ENCODE measurements at places on chromosomes 7 and 10. TPM values are rescaled to one million over a fixed set of nuclear protein-coding genes. Genes with fewer than 3 reads are reported as not detected.

- peaks cover 26% of the 10 kb centered on the region for H3K4me1 ChIP-seq
- H3K36me3 ChIP-seq = no peaks in the 10 kb centered on the region
- H3K27ac ChIP-seq = no peak overlapping the region
- DNase-seq = no peak
- H3K4me3 ChIP-seq = no peak overlapping the region
- H3K27me3 ChIP-seq = no peaks in the 10 kb centered on the region
Observed at GRCh38 chr10:112964482-112964881, 14.4 kb downstream of the TCF7L2 start.

CXCL12 gene
- total RNA-seq = 1.4 TPM

SH2D4B gene
- total RNA-seq = not detected

PTPRN2 gene
- 0.51 TPM for total RNA-seq

DNA sequence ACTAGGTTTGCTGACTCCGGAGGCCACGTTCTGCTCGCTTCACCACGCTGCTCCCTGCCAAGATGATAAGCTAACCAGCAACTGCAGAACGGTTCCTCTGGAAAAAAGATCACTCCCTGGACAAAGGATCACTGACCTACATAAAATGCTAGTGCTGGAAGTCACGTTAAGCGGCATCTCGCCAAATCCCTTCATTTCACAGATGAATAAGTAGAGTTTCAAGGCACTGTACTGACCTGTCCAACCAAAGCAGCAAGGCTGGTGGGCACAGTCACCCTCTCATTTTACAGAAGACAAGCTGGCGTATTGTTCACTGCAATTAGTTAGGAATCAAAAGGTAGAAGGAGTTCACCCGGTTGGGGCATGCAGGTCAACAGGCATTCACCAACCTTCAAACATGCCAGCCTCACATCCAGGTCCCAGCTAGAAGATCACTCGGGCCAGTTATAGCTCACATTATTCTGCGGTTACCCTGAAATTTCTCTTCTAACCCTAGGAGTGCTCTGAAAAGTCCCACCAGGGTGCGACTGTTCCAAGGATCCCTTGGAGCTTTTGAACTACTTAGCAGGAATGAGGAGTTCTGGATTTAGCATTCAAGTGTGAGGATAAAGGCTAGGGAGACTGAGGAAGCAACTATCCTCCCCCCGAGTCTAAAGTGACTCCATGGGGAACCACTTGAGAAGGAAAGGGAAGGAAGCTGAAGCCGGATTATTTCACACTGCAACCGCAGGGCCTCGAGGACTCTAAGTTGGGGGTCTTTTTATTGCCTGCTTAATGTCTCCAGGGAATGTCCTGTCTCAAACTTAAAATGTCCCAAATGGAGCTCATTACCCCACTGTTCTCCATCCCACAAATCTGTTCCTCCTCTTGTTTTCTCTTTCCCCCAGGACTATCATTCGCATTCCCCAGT, 32.8 kb downstream of the HIPK2 start:
- peaks cover under 1% of the 10 kb centered on the region for H3K36me3 ChIP-seq
- DNase-seq = no peak
- H3K27me3 ChIP-seq = no peaks in the 10 kb centered on the region
- H3K4me3 ChIP-seq = no peak overlapping the region
- H3K27ac ChIP-seq = no peak overlapping the region

DNA sequence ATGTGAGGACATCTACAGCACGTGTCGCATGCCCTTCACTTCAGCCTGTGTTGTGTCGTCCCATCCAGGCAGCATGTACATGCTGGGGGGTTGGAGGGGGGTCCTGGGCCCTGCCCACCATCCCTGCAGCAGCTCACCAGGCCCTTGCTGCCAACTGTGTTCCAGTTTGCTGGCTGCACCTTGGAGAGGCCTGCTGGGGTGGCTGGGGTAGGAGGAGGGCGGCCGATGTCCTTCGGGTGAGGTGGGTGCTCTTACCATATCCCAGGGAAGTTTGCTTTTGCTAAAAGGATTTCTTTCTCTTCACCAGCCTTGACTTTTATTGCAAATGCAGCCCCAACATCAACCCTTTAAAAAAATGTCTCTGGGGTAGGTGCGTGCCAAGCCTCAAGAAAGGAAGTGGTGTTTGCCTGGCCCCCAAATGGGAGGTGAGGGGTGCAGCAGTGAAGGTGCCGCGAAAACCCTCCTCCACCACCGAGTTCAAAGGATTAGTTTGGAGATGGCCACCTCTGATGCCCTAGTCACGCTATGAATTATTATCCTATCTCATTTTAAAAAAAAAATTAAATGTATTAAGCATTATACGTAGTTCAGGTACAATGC, 165.8 kb upstream of the KLF6 start:
- H3K4me3 ChIP-seq = no peak overlapping the region
- H3K36me3 ChIP-seq = no peaks in the 10 kb centered on the region
- DNase-seq = no peak
- H3K4me1 ChIP-seq = peaks cover 5% of the 10 kb centered on the region
- H3K27ac ChIP-seq = no peak overlapping the region
- H3K27me3 ChIP-seq = no peaks in the 10 kb centered on the region

HACD1 gene
- total RNA-seq = 26.6 TPM

DNA sequence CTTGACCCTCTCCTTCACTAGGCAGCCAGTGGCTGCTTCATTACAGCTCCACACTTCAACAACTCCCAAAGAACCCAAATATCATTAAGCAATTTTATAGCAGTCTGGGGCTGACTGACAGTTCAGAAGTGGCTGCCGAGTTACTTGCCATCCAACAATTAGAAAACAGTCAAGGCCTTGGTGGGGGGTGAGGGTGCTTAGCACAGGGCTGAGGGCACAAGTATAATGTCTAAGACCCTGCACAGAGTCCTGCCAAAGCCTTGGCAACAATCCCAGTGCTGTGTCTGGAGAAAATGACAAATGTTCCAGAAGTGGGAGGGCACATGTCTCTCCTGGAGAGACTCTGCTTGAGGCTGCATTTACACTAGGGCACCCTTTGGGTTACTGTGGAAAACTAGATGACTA, 71.1 kb downstream of the CXCL12 start:
- H3K4me1 ChIP-seq = no peaks in the 10 kb centered on the region
- H3K27ac ChIP-seq = no peak overlapping the region
- no peak for DNase-seq

Measured in endothelial cell of umbilical vein (primary cell).